ENCODE measurements at places on chromosomes 4 and X.

GRCh38 chr4:155819066-155819465 is 47.0 kb downstream of the ASIC5 start:
- no peak for DNase-seq

GRCh38 chrX:71053217-71053621 is 14.9 kb downstream of the SNX12 start:
- DNase-seq, result no peak

GRCh38 chr4:38067499-38067898 is 107.3 kb downstream of the PTTG2 start:
- DNase-seq, result no peak

- no peak for DNase-seq
Measured at GRCh38 chrX:111736571-111736970, 55.6 kb downstream of the ALG13 start.

GRCh38 chr4:55446578-55446922 is 50.8 kb downstream of the TMEM165 start:
- no peak for DNase-seq

- DNase-seq, result no peak
Measured at GRCh38 chrX:123064053-123064452, 120.0 kb upstream of the GRIA3 start.

DNA sequence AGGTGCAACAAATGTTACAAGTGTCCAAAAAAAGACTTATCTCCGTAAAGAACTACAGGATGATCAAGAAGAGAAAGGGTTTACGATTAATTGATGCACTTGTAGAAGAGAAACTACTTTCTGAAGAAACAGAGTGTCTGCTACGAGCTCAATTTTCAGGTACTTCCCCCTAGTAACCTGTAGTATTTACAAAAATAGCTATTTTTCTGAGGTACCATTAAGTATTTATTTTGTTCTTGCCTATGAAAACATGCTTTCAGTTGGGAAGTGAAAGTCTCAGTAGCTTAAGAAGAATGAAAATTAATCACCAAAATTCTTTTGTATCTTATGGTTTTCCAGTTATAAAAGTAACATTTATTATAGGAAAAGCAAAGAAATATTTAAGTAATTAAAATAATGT is 5.9 kb downstream of the THAP9 start:
- DNase-seq, result no peak

DNA sequence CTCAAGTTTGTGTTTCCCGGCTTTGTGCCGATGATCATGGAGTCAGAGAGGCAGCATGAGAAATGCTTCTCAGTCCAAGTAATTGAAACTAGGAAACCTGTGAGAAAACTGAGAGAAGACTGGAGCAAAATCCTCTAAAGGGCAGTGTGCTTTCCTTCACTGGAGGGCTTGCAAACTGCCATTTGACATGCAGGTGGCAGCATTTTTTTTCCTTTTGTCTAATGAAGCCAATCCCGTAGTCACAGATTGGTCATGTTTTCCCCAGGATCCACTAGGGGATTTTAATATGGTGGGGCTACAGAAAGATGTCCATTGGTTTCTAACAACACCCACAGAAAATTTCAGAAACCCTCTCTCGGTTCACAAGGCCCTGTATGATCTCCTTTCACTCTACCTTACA is 117.4 kb upstream of the NUDT10 start:
- no peak for DNase-seq

DNA sequence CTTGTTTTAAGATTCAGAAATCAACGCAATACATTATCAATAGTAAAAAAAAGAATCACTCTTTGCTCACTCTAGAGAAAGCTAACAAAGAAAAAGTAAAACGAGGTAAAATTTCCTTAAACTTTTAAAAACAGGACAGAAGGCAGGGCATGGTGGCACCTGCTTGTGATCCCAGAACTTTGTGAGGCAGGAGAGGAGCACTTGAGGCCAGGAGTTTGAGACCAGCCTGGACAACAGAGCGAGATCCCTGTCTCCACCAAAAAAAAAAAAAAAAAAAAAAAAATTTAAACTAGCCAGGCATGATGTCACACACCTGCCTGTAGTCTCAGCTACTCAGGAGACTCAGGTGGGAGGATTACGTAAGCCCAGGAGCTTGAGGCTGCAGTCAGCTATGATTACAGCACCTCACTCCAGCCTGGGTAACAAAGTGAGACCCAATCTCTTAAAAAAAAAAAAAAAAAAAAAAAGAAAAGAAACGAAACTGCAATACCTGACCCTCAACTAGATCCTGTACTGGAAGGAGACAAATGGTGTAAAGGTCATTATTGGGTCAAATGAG is 3.5 kb downstream of the CCNI start:
- no peak for DNase-seq

- DNase-seq, result no peak
Measured at GRCh38 chr4:8267077-8267476, 2.5 kb upstream of the HTRA3 start.

DNA sequence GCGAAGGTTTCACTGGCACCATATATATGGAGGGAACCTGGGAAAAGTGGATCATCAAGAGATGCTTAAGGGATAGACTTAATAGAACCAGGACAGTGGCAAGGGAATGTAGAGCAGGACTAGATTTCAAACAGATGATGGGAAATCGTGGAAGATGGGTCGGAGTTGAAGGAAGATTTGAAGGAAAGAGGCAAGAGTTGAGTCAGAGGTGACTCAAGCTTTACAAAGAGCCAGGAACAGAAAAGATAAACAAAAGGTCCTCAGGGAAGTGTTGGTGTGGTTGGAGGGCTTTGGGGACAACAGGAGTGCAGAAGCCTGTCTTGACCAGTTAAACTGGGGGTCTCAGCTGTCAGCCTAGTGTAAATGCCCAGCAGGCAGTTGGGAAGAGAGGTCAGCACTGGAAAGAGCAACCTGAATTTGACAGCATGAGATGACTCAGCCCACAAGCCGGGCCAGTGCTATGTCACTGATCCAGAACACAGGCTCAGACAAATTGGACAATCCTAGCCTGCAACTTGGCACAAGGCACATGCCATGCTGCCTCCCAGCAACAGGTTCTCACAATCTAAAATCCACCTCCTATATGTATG is 230.5 kb downstream of the IDS start:
- no peak for DNase-seq

DNA sequence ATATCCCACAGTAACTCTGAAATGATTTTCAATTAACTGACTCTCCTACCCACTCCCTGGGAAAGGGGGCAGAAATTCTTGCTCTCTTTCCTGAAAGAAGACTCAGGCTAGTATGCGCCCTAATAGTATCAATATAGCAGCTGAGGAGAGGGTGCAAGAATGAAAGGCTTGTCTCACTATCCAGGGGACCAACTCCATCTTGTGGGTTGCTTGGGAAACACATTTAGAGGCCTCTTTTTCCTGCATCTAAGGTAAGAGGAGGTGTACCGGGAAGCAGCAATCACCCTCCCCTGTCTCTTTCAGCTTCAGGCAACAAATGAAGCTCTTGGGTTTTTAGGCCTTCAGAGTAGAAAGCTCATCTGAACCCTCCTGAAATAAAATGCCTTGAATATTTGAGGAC is 11.3 kb downstream of the TMEM255A start:
- no peak for DNase-seq

GRCh38 chr4:172141025-172141424 is 327.8 kb downstream of the GALNTL6 start:
- DNase-seq, result no peak

DNA sequence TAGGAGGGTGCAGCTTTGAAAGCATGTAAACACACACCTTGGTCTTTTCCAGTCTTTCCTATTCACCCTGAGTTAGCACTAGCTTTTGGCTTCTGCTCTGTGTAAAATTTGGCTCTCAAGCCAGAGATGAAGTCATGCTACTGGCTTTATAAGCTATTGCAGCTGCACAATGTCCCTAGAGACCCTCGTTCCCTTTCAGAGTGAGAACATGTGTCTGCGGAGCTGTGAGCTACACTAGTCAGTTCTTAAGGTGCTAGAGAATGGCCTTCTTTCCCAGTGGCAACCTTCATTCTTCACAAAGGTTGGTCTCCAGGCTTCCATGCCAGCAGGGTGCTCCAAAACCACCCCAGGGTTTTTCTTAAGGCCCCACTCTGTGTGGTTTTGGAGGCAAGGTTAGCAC is 199.1 kb downstream of the SPATA18 start:
- no peak for DNase-seq

DNA sequence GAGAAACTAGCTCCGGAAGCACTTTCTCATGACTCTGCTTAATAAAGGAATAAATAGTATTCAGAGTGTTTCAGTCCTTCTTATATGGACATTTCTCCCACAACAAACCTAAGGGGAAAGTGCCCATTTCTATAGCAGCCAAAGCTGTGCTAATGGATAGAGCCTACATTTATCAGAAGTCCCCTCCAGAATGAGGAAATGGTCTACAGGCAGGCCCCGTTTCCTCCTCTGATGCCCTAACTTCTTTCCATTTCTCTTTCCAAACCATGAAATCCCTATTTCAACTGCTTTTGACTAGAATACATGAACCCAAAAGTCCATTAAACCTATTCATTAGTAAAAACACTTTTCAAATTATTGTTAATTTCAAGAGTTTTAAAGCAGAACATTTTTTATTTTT is 4.5 kb downstream of the ACSL1 start:
- no peak for DNase-seq

- DNase-seq, result no peak
Measured at GRCh38 chr4:71187404-71188155, 151.2 kb upstream of the SLC4A4 start.

GRCh38 chrX:40530509-40530908 is 50.3 kb upstream of the ATP6AP2 start:
- DNase-seq, result no peak

- DNase-seq, result no peak
Measured at GRCh38 chr4:41525129-41525528, 12.8 kb upstream of the LIMCH1 start.

DNA sequence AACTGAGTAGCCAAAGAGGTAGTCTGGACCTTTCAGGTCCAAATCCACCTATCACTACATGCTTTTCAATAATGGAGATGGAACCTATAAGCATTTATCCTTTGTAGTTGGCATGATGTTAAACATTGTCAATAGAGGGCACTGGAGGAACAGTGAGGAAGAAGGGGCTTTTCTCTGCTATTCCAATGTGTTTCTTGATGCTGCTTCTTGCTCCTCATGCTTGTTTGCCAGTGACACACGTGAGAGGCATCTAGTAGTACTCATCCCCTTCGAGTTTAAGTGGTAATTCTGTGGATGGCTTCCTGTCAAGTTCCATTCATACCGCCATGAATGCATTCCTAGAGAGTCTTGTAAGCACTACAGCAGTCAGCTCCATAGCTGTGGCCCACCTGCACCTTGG is 84.0 kb downstream of the NAA11 start:
- DNase-seq, result no peak

DNA sequence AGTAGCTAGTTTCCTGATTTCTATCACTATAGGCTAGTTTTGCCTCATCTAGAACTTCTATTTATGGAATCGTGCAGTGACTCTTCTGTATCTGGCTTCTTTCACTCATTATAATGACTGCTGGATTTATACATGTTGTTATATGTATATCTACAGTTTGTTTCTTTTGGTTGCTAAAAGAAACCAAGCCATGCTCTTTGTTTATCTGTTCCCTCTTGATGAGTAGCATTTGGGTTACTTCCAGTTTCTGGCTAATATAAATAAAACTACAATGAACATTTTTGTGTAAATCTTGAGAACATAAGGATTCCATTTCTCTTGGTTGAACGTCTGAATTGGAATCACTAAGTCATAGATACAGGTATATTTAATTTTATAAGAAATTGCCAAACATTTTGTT is 73.9 kb downstream of the ARHGAP24 start:
- no peak for DNase-seq

- DNase-seq, result no peak
Measured at GRCh38 chr4:85474356-85474755, 594 bp upstream of the ARHGAP24 start.

DNA sequence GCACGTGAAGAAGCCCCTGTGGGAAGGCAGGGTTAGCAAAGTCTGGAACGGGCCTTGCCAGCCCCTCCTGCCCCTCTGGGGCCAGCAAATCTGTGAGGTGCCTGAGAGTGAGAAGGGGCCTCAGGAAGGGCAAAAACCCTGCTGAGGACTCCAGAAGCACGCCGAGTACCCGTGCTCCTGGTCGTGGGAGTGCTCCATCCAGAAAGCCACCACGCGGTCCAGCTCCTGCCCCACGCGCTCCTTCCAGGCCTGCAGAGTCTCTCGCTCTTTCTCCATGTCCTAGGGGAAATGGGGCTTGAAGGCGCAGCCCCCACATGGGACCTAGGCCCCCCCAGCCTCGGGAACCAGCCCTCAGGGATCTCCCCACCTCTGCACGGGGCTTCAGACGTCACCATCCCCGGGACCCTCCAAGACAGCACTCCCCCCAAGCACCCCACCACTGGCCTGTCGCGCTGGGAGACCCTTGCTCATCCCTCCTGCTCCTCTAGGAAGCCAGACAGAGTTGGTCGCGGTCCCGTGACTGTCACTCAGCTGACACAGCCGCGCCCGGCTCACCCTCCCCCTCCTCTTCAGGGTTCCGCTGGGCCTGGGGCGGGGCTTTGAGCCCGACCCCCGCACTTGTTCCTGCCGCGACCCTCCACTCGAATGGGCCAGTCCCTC is at the start of gene RENBP:
Gene RENBP, minus strand, starts transcription at position 504 of the 660 bp plus-strand sequence. Its CDS starts 33 bp downstream, at position 471.
- DNase-seq, result no peak

DNA sequence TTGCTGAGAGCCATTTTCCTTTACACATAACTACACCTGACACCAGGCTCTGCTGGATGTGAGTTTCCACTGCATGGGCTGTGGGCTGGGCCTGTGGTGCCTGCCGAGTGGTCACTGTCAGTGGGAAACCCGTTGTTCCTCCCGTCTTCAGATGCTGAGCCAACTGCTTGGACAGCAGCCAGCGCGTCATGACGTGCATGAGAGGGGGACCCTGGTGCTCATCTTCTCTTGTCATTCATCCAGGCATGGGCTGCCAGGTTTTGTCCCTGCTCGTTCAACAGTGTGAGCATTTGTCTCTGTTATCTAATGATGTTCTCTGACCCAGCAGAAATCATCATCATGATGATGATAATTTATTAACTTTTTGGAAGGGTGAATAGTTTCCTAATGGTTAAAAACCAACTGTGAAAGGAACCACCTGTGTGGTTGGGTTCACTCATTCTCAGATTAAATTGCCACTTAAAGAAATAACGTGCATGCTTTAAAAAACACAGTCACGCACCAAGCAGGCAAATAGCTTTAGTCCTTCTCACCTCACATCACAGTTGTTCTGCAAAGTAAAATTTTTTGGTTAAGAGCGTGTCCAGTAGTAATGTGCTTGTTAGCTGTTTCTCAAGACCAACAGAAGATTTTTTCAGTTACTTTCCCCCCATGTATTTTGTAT is 19.9 kb upstream of the CLDN34 start:
- DNase-seq, result no peak

DNA sequence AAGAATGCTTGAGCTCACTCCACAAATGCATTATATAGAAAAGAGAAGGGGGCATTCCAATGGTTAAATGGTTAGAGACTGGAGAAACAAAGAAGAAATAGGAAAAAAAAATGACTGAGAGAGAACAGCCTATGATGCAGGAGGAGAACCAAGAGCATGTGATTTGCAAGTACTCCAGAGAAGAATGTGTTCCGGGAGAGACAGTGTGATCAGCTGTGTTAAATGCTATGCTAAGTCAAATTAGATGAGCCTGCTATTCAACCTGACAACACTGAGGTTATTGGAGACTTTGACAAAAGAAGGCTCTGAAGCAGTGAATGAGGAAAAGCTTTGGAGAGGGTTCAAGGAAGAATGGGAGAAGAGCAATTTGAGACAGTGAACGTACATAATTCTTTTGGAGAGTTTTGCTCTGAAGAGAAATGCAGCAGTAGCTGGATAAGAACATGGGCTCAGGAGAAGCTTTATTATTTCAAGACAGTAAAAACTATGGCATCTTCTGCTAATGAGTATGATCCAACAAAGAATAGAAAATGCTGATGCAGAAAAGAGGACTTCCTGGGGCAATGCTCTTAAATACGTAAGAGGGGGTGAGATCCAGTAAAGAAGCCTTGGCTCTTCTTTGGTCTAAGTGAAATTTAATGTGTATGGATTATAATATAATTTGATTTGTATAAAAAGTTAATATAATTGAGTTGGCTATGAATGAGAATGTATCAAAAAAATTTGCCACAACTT is 66.3 kb downstream of the PPP3CA start:
- no peak for DNase-seq

Measured in stimulated activated CD8-positive, alpha-beta memory T cell treated with anti-CD3 and anti-CD28 coated beads, Interleukin-4, amount 100 ng/mL, for 1 hour (primary cell).